Activated CD8-positive, alpha-beta memory T cell treated with anti-CD3 and anti-CD28 coated beads for 4 hours (primary cell): ENCODE measurements at places on chromosomes 13 and 19.

- no peak for DNase-seq
Measured at GRCh38 chr19:45400192-45400591, 4.7 kb downstream of the PPP1R13L start.

- DNase-seq: no peak
Measured at GRCh38 chr13:101649488-101650126, 197.1 kb downstream of the ITGBL1 start.

DNA sequence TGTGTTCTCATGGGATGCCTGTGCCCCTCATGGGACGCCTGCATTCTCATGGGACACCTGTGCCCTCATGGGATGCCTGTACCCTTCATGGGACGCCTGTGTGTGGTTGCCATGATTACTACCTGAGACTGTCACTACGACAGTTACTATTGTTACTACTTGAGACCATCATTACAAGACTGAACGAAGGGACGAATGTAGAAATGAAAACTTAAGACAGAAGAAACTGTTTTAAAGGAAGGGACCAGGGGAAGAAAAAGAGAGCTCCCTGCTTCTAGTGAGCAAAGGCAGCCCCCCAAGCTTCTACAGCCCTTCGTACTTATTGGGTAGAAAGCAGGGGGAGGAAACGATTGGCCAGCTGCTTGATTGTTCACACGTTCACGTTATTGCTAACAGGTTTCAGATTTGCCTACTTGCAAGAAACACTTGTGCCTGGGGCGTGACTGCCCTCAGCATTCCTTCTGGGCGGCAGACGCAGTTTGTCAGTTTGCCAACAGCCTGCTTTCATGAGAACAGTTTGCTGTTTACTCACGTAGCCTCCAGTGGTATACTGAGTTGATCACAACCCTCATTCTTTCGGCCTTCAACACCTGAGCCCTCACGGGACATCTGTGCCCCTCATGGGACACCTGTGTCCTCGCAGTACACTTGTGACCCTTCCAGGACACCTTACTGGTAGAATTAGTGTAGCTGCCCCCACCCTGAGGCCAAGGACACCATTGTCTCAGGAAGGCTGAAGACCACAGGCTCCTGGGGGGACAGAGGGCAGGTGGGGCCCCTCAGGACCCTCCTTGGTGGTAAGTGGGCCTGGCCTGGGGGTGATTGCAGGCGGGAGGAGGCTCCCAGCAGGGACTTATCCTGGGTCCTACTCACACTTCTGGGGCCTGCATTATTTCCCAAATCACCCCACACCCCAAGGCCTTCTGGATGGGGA is 2.5 kb upstream of the S1PR4 start:
- DNase-seq: no peak

DNA sequence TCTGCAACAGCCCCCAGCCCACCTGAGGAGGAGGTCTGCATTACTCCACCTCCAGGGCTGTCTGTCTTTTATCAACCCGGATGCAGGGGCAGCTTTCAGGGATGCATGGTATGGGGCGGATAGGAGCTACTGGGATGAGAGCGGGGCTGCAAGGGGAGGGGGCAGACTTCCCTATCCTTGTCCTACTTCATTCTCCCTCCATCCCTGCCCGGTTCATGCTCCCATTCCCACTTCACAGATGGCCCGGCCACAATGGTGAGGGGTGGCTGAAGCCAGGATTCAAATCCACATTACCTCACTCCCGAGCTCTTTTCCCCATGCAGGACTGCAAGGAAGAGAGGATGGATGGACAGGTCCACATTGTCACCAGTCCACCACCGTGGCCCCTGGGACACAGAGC is 40.5 kb upstream of the VSTM2B start:
- no peak for DNase-seq

DNA sequence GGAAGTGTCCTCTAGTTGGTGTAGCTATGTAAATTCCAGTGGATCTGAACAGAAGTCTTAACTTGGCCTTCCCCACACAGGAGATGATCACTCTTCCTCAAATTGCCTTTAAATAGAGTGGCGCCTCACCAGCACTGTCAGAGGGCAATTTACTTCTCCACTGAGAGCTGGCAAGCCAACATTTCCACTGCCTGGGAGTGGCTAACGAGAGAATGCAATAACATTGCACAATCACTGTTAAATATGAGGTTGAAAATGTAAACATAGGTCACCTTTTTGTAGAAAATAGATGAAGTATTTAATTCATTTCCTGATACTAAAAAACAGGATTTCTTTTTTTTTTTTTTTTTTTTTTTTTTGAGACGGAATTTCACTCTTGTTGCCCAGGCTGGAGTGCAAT is 55.4 kb upstream of the UBL3 start:
- no peak for DNase-seq

DNA sequence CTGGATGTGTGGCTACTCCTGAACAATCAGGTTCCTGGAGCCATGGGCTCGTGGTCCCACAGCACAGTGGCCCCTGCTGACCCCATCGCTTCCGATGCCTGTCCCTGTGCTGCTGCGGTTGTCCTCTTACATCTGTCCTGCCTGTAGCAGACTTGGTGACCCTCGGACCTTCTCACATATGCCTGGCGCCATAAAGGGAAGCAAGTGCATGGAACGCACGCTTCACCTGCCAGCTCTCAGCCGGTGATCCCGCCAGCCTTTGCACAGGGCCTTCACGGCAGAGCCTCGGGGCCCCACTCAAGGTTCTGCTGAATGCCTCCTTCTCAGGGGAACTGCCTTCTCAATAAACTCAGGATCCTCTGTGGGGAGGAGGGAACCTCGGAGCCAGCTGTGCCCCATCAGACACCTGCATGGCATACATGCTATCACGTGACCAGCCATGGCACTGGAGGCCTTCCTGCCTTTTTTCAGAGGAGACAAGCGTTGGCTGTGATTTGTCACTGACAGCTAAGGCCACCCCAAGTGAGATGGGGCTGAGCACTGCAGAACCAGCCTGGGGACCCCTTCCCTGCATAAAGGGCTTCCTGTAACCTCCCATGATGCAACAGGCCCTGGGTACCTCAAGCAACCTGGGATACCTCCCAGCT is 24.3 kb downstream of the PEPD start:
- no peak for DNase-seq

DNA sequence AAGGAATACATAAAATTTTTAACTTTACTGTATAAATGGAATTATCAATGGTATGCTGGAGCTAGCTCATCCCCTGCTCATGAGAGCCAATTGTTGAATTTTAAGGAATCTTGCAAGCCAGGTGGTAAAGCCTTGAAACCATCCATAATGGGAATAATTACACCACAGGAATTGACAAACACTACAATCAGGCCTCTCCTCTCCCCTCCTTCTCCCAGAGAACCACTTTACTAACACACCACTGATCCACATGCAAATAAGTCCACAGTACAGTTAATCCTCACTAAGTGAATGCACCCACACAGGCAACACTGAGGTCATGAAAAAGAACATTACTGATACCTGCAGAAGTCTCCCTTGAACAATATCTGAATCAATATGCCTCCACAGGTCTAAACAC is 140.5 kb downstream of the KLF12 start:
- DNase-seq: no peak
